ENCODE measurements at places on chromosomes 5 and 9. TPM values are rescaled to one million over a fixed set of nuclear protein-coding genes. Genes with fewer than 3 reads are reported as not detected.
A peak's percentile ranks its signal among the peaks of the same experiment; 100 is the strongest.

DNA sequence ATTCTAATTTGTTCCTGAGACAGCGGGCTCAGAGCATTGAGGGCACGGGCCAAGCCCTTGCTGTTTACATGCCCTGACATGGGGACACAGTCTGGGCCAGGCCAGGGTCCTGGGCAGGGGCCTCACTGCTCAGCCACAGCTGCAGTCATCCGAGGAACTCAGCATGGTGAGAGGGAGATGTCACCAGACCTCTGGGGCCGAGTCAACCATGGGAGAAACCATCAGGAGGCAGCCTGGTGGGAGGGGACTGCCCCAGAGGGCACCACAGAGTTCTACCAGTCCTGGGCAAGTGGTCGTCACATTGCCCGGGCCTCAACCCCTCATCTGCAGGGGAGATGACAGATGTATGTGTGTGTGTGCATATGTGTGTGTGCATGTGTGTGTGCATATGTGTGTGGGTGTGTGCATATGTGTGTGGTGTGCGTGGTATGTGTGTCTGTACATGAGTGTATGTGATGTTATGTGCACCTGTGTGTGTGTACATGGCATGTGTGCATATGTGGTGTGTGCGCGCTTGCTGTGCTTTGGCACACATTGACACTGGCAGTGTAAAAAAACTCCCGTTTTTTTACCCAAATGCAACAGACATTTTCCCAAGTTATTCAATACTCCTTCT, 42.4 kb upstream of the TMEM250 start:
- no peak overlapping the region for H3K27ac ChIP-seq
- no peaks in the 10 kb centered on the region for H3K4me1 ChIP-seq
- H3K4me3 ChIP-seq: no peak overlapping the region
- peaks cover 6% of the 10 kb centered on the region for H3K27me3 ChIP-seq

GRCh38 chr5:172603251-172603806, 37.7 kb upstream of the NEURL1B start:
- no peak overlapping the region for H3K4me3 ChIP-seq
- no peaks in the 10 kb centered on the region for H3K4me1 ChIP-seq
- H3K36me3 ChIP-seq: no peaks in the 10 kb centered on the region
- no peak for DNase-seq
- H3K27me3 ChIP-seq: no peaks in the 10 kb centered on the region

DNA sequence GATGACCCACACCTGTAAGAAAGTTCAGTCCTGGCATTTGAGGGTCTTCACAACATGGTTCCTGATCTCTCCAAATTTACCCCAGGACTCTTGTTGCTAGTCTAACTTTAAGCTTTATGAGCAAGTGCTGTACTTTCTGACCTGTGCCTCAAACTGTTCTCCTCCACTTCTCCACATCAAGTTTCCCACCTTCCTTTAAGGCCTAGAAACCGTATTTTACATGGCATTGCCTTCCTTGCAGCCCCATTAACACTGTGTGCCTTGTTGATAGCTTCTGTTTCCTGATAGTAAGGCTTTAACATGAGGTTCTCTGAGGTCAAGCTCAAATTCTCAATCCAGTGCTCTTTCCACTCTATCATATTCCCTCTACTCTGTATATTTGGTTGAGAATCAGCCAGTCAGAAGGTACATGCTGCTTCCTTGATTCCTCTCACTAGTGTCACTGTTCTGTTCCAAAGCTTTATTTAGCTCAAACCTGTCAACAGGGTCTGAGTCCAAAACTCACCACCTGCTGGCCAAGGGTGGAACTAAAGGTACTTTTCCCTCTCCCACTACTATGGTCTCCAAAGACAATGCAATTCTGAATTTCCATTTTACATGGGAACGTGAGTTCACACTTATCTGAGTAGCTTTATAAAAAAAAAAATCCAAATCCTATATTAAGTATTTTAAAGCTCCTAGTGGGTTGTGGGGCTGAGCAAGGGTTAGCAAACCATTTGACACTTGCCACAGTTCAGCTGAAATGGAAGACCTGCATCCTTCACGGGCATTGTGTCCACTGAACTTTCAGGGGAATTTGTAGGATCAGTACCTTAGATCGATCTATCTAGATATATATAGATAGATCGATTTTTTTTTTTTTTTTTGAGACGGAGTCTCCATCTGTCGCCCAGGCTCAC, 21.1 kb downstream of the VCP start:
- DNase-seq: peak; percentile 31
- peaks cover 1% of the 10 kb centered on the region for H3K36me3 ChIP-seq
- no peaks in the 10 kb centered on the region for H3K27me3 ChIP-seq
- no peak overlapping the region for H3K4me3 ChIP-seq

DNA sequence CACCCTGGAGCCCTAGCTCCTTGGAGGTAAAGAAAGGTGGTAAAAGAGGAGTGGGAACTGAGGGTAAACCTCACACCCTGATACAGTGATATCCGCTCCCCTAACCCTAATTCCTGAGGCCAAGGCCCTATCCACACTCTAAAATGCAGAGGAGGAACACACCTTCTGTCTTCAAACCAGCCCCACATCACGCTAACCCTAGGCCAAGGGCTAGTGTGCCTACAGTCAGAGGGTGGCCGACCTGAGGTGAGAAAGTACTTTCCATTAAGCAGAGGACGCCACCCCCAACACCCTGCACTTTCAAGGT, 590 bp downstream of the HDAC3 start:
- H3K4me3 ChIP-seq: peak overlapping the region; percentile 78
- H3K4me1 ChIP-seq: peaks cover 13% of the 10 kb centered on the region
- peak overlapping the region; percentile 58 for H3K27ac ChIP-seq
- H3K36me3 ChIP-seq: no peaks in the 10 kb centered on the region
- no peak for DNase-seq

DNA sequence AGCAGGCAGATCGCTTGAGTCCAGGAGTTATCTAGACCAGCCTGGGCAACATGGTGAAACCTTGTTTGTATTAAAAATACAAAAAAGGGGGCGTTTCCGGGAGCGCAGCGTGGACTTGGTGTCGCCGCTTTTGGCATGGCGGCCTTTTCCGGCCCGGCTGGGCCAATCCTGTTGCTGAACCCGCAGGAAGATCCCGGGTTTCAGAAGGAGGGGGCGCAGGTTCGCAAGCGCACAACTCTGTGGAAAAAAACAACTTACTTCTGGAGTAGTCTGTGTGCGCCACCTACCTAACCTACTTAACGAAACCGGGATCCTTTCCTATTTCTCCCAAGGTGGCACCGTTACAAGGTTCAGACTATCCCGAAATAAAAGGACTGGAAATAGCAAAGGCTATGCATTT, 198.6 kb downstream of the MSX2 start:
- no peaks in the 10 kb centered on the region for H3K4me1 ChIP-seq
- no peak for DNase-seq
- no peaks in the 10 kb centered on the region for H3K36me3 ChIP-seq
- H3K27me3 ChIP-seq: no peaks in the 10 kb centered on the region
- no peak overlapping the region for H3K4me3 ChIP-seq

- no peak overlapping the region for H3K27ac ChIP-seq
- H3K27me3 ChIP-seq: no peaks in the 10 kb centered on the region
- H3K4me1 ChIP-seq: no peaks in the 10 kb centered on the region
- H3K4me3 ChIP-seq: no peak overlapping the region
These were observed 210.5 kb downstream of the PALM2AKAP2 start for GRCh38 chr9:109990541-109990940.

DNA sequence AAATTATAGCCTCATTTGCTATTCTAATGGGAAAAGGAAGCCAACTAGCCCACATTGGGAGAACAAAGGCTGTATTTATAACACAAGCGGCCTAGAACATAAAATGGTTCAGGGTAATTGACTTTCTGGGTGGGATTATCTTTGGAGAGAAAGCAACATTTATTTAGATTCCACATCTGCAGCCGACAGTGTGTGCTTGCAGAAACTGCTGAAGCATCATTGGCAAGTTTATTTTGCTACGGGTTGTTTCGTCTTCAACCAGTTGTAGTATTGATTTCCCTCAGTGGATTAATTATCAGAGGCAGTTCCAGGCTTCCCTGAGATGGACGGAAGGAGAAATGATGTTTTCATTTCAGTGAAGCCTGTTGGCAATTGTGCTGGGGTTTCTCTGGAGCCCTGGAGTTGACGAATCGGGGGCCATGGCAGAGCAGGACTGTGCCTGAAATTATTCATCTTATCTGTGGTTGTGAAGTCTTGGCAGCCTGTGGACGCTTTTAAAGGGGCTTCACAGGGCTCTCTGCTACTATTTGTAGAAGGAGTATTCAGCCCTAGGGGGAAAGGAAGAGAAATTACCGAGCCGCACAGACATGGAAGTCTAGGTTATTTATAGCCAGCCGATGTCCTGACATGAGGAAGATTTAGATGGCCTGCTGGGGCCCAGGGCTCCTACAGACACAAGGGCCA, 290.6 kb upstream of the IRX4 start:
- no peak overlapping the region for H3K27ac ChIP-seq
- DNase-seq: no peak
- H3K27me3 ChIP-seq: no peaks in the 10 kb centered on the region
- H3K4me3 ChIP-seq: no peak overlapping the region
- no peaks in the 10 kb centered on the region for H3K36me3 ChIP-seq

- no peaks in the 10 kb centered on the region for H3K36me3 ChIP-seq
- no peaks in the 10 kb centered on the region for H3K27me3 ChIP-seq
- peaks cover 6% of the 10 kb centered on the region for H3K4me1 ChIP-seq
- H3K27ac ChIP-seq: peak overlapping the region; percentile 79
These were observed 5.7 kb downstream of the CMBL start for GRCh38 chr5:10301842-10302610.

DNA sequence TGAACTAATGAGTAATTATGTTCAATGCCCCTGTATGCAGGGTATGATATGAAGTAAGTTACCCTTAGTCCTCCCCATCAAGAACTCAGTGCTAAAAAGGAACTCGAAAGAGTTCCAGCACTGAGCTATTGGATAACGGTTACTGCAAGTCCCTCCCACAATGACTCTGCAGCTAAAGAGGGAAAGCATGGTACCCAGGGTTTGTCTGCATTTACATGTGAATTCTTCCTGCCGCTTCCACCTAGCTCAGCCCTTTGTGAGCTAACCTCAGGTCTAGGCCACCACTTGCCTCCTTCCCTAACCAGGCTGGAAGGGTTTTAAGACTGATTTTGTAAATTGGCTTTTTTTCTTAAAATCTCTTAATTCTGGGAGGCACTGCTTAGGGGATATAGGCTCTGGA, 376.8 kb downstream of the EBF1 start:
- no peaks in the 10 kb centered on the region for H3K4me1 ChIP-seq
- no peaks in the 10 kb centered on the region for H3K27me3 ChIP-seq
- no peak for DNase-seq
- no peak overlapping the region for H3K27ac ChIP-seq
- H3K4me3 ChIP-seq: no peak overlapping the region
- H3K36me3 ChIP-seq: no peaks in the 10 kb centered on the region

DNA sequence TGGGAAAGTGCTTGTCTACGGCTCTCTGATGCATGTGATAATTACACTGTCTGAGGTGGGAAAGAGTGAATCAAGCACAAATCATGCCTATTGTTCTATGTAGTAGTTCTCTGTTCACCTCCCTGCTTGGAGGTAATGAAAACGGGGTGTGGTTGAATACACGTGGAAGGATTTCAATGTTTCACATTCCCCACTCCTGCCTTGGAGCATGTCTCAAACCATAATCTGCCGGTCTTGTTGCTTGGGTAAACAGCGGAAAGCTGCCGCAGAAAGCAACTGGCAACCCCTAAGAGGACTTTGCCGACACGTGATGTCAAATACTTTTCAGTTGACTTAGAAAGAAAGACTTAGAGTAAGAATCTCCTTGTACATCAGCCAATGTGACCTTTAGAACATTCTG, 63.5 kb upstream of the MOCS2 start:
- H3K36me3 ChIP-seq: no peaks in the 10 kb centered on the region
- peak; percentile 23 for DNase-seq
- no peak overlapping the region for H3K4me3 ChIP-seq
- H3K27me3 ChIP-seq: no peaks in the 10 kb centered on the region

DNA sequence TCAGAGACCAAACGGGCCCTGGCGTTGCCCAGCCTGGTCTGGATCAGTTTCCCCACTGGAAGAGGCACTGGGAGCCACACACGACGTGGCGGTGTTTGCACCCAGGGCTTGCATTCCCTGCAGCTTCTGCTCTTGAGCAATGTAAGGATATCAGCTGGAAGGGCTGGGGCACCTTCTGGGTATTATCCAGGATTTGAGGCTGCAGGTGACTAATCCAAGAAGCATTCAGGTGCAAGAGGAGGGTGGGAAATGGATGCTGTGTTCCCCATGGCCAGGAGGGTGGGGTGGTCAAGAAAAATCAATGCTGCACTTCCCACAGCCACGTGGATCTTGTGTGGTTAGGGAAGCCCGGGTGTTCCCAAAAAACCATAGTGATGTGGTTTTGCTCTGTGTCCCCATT, 430.9 kb downstream of the IRX2 start:
- no peak for DNase-seq
- no peaks in the 10 kb centered on the region for H3K4me1 ChIP-seq
- no peaks in the 10 kb centered on the region for H3K27me3 ChIP-seq
- H3K36me3 ChIP-seq: no peaks in the 10 kb centered on the region

- H3K4me3 ChIP-seq: peak within 1 kb of the TSS; percentile 71
- H3K27ac ChIP-seq: peak within 1 kb of the TSS; percentile 83
- H3K27me3 ChIP-seq: no peaks in the 10 kb centered on the region
These were observed at the start of gene NINJ1 for GRCh38 chr9:93134015-93134739. TSS of gene NINJ1 (minus strand) at chr9:93134251. CDS start at chr9:93134217, 34 bp downstream.

Gene KIF4B
- not detected for total RNA-seq

Gene HK3
- 3.0 TPM for total RNA-seq

Gene OR1J2
- not detected for total RNA-seq

Gene ARHGAP26
- 59.1 TPM for total RNA-seq

Gene IFNA13
- total RNA-seq: not detected

Gene TRPM3
- 0.35 TPM for total RNA-seq

Gene SLU7
- total RNA-seq: 31.5 TPM

Data from colonic mucosa (tissue), 4 donors.